ENCODE measurements at places on chromosomes 2 and 18. TPM values are rescaled to one million over a fixed set of nuclear protein-coding genes. Genes with fewer than 3 reads are reported as not detected.

KCNE4 gene
- polyA plus RNA-seq = not detected

DNA sequence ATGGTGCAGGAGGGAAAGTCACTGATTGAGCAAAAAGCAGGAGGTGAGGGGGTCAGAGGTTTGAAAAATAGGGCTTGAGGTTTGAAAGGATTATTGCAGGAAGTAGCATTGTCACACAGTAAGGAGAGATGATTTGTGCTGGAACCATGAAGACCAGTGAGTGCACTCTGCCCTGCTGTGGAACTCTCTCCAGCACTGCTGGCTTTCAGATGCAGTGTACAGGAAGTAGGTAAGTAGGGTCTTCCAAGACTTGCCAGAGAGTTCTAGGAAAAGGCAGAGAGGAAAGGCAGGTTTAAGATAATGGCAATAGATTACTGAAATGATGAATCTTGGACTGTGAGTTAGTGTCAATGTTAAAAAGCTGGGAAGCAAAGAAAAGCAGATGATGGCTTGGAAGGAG, 11.2 kb downstream of the SP110 start:
- H3K27ac ChIP-seq = no peak overlapping the region
- peaks cover 46% of the 10 kb centered on the region for H3K36me3 ChIP-seq
- H3K27me3 ChIP-seq = no peaks in the 10 kb centered on the region
- H3K4me1 ChIP-seq = peaks cover 14% of the 10 kb centered on the region

- no peaks in the 10 kb centered on the region for H3K4me1 ChIP-seq
- no peak for DNase-seq
- no peaks in the 10 kb centered on the region for H3K36me3 ChIP-seq
- H3K4me3 ChIP-seq = no peak overlapping the region
- H3K27ac ChIP-seq = no peak overlapping the region
Observed at GRCh38 chr18:355678-356077, 87.8 kb upstream of the THOC1 start.

DNA sequence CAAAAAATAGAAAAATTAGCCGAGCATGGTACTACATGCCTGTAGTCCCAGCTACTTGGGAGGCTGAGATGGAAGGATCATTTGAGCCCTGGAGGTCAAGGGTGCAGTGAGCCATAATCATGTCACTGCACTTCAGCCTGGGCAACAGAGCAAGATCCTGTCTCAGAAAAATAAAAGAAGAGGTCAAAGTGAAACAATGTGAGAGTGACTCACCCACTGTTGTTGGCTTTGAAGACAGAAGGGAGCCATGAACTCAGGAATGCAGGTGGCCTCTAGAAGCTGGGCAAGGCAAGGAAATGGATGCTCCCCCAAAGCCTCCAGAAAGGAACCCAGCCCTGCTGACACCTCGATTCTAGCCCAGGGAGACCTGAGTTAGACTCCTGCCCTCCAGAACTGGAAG, 3.7 kb upstream of the TMEM214 start:
- peaks cover 6% of the 10 kb centered on the region for H3K36me3 ChIP-seq
- no peak overlapping the region for H3K4me3 ChIP-seq
- no peak for DNase-seq
- no peak overlapping the region for H3K27ac ChIP-seq
- no peaks in the 10 kb centered on the region for H3K27me3 ChIP-seq

GRCh38 chr2:25824216-25824615, 54.1 kb downstream of the ASXL2 start:
- no peak overlapping the region for H3K4me3 ChIP-seq
- no peak for DNase-seq
- H3K4me1 ChIP-seq = peaks cover 53% of the 10 kb centered on the region
- H3K36me3 ChIP-seq = peaks cover 4% of the 10 kb centered on the region

- H3K27me3 ChIP-seq = no peaks in the 10 kb centered on the region
- no peaks in the 10 kb centered on the region for H3K36me3 ChIP-seq
- no peaks in the 10 kb centered on the region for H3K4me1 ChIP-seq
- no peak overlapping the region for H3K4me3 ChIP-seq
Observed at GRCh38 chr2:164808776-164809175, 32.8 kb downstream of the COBLL1 start.

- no peak overlapping the region for H3K27ac ChIP-seq
- no peaks in the 10 kb centered on the region for H3K36me3 ChIP-seq
- DNase-seq = no peak
- no peak overlapping the region for H3K4me3 ChIP-seq
- H3K4me1 ChIP-seq = peaks cover 6% of the 10 kb centered on the region
Observed at GRCh38 chr2:130825231-130825965, 11.3 kb upstream of the ARHGEF4 start.

DNA sequence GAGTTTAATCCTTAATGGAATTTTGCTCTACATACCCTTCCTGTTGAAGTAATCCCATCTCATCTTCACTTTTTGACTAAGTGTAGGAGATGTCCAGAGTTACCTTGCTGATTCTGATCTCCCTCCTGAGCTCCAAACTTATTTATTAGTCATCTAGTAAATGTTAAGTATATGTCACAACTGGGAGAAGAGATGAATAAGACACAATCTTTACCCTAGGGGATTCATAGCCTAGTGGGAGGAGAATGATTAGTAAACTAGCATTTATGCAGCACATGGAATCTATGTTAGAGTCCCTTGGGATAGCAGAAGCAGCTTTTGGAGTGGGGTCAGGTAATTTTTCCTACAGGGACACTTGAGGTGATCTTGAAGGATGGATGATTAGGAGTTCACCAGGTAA, 20.7 kb downstream of the ACVR2A start:
- H3K4me1 ChIP-seq = peaks cover 30% of the 10 kb centered on the region
- H3K27ac ChIP-seq = no peak overlapping the region
- DNase-seq = no peak
- no peaks in the 10 kb centered on the region for H3K27me3 ChIP-seq

Measured in naive thymus-derived CD8-positive, alpha-beta T cell (primary cell).